ENCODE measurements at places on chromosomes 6 and 20.

DNA sequence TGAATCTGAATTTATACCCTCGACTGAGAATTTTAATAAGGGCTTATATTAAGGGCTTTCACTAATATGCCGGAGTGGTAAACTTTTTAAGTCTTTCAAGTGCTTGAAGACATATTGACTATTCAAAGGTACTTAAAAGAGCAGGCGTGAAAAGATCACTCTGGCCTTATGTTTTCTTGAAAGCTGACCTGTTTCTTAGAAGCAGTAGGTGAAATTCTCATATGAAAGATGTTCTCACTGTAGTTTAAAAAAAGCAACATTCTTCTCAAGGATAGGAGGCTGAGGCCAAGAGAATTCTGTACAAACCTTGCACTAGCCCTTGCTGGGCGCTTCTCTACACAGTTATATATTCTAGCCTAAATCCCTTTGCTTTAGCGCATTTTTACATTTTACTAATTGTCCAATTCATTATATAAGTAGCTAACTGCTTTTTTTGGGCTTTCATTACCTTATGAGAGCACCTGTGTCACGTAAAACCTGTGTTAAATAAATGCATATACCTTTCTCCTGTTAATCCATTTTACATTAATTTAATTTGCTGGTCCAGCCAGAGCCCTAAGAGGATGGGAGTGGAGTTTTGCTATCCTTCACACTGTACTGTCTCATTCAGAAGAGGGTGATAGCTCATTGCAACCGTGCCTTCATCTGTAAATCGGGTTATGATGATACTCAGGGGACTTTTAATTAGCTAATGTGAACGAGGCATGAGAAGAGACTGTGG is 59.6 kb upstream of the HFE start:
- DNase-seq = no peak

DNA sequence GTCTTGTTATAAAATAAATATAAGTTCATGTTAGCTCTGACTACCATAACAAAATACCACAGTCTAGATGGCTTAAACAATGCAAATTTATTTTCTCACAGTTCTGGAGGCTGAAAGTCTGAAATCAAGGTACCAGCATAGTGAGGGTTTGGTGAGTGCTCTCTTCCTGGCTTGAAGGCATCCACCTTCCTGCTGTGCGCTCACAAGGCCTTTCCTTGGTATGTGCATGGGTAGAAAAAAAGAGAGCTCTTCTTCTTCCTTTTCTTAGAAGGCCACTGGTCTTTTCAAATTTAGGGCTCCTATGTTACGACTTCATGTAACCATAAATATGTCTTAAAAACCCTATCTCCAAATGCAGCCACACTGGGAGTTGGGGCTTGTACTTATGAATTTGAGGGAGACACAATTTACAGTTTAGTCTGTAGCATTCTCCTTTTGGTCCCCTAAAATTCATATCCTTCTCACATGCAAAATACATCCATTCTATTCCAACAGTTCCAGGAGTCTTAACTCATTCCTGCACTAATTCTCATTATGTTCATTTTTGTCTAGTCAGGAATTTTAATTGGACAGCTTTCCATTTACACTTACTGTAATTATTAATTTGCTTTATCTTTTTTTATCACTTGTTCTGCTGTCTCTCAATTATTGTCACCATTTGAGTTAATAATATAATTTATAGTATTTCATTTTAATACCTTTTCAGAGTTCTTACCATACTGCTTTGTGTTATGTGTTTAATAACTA is 381.9 kb upstream of the EPHA7 start:
- DNase-seq = no peak

GRCh38 chr20:10531848-10532247 is 96.7 kb downstream of the SLX4IP start:
- no peak for DNase-seq

DNA sequence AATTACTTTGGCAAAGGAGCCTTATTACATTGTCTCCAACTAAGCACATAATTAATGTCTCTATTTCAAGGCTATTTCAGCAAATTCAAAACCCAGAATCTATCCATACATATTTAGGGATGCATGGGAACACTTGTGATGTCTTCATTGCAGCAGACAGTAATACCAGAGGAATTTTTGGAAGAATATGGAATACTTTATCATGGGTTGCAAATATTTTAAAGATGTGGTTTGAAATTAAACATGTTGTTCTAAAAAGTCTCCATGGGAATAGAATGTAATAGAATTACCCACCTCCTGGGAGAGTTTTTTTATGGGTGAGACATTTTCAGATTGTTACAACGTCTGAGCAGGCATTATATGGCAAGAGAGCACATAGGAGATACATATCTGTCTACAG is 170.8 kb downstream of the KCNQ5 start:
- no peak for DNase-seq

- DNase-seq = no peak
These were observed 70.4 kb downstream of the PLCB4 start for GRCh38 chr20:9139106-9139833.

DNA sequence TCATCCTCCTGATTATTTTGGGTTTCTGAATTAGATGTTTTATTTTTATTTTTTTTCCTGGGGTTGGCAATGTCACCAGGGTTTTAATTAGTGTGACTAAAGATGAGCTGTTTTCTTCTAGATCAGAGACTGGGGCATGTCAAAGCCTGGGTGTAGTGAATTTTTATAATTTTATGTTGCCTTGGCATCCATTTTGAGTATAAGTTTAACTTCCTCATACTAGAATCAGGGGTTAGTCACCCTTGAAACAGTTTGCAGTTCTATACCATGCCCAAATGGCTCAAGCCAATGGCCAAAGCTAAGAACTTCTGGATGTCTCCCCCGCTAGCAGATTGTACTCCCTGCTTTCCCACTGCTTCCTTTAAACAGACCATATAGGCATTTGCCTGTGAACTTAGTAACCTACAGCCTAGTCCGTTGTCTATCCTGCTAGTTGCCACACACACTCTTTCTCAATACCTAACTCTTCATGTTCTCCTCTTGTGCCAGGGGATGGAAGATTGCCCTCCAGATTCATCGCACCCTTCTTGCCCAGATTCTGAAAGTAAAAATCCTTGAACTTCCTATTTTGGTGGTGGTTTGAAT is 54.5 kb downstream of the KIAA0408 start:
- no peak for DNase-seq

DNA sequence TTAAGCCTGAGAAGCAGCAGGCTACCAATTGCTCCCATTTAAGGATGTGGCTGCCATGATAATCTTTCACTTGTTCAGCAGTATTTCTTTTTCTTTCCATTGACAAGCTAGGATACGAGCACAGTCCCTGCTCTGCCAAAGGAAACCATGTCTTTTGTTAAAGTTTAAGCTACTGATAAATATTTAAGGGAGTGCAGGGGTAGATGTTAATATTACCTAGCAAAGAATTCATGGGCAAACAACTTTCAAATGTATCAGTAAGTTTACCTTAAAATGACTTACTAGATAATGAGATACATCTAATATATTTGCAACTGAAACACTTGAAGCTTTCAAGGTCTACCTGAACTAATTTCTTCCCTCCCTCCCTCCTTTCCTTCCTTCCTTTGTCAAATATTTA is 77.3 kb downstream of the OPN5 start:
- no peak for DNase-seq

DNA sequence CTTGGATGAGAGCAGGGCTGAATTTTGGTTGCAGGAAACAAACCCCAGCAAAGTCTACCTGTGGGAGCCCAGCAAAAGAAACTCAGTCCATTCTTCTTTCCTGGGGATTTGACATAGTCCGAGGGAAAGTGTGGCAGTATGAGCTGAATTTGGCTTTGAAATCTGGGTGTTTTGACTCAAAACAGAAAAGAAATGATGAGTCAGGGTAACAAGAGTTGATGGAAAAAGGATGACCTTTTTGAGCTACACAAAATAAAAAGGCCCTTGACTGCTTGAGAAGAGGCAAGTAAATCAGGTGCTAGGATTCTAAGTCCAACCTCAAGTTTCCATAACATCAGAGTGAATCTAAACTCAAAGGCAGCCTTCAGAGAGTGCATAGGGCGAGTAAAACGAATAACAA is 163.3 kb upstream of the BMP2 start:
- DNase-seq = no peak

GRCh38 chr6:27889628-27890444 is 22.4 kb downstream of the OR2B2 start:
- DNase-seq = no peak

DNA sequence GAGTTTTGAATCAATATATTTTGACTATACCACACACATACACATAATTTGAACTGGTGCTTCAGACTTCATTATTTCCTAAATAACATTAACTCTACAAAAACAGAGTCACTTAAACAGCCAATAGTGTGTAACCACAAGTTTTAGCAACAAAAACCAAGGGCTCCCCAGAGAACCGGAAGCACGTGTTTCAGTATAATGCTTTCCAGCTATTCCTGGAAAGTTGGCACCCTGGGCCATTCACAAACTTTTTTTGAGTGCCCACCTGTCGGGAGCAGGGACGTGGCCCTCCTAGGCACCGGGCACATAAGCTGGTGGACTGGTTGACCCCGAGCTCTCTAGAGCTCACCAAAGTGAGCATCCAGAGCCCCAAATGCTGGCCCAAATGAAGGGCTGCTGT is 1.9 kb upstream of the SLC35D3 start:
- no peak for DNase-seq

DNA sequence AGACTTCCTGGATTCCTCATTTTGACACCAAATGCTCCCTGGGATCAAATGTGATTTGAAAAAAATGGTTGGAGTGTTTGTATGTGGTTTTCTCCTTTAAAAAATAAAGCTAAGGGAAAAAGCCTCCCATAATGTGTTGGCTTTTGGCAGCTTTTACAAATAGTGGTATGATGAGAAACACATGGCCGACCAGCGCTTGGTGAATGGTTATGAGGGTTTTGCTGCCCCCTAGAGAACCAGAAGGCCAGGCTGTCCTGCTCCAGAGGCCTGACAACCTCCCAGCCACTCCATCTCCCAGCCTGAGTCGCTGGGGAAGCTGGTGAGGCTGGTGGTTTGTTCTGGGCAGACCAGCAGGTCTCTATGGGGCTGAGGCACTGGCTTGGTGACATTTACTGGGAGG is 69.3 kb downstream of the CLIC5 start:
- no peak for DNase-seq

DNA sequence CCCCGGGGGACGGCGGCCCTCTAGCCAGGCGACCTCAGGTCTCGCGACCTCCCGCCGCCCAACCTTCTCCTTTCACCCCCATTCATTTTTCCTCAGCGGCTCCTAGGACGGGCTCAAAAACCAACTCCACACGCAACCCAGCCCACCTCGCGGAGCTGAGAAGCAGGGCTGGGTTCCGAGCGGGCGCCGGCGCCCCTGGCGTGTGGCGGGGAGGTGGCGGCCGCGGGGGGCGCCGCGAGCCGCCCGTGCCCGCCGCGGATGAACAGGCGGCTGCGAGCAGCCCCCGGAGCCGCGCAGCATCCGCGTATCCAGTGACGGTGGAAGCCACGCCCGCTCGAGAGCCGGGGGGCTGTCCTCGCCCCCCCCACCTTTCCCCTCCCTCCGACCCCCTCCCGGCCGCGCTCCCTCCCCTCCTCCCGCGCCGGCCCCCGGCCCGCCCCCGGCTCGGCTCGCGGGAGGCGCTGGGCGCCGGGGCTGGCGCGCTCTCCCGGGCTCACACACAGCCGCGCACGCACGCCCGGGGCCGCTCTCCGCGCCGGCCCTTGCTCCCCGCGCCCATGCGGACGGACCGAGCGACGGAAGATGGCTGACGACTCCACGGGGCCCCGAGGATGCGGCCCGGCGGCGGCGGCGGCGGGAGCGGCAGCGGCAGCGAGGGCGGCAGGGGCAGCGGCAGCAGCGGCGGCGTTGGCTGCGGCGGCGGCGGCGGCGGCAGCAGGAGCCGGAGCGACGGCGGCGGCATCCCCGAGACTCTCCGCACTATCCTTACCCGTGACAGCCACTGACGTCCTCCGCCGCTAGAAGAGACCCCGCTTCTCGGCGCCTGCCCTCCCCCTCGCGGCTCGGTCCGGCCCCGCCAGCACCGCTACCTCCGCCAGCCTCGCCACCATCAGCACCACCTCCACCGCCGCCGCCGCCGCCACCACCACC is at the start of gene SOBP:
Gene SOBP, plus strand, starts transcription at position 482 of the 930 bp plus-strand sequence. CDS start 500 bp downstream, outside the sequence.
- DNase-seq = no peak

DNA sequence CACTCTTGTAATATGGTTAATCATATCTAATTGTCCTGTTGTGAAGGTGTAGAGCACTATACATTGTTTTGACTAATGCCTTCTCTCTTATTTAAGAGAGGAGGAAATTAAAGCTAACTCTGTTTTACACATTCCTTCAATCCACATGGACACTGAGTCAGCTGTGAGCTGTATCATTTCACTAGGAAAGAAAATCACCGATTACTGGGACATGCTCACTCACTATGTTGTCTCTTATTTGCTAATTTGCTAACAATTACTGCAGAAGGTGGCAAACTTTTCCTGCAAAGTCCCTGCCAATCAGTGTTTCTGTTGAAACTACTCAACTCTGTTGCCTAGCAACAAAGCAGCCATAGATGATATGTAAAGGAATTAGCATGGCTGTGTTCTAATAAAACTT is 98.2 kb downstream of the BCAS1 start:
- DNase-seq = no peak

DNA sequence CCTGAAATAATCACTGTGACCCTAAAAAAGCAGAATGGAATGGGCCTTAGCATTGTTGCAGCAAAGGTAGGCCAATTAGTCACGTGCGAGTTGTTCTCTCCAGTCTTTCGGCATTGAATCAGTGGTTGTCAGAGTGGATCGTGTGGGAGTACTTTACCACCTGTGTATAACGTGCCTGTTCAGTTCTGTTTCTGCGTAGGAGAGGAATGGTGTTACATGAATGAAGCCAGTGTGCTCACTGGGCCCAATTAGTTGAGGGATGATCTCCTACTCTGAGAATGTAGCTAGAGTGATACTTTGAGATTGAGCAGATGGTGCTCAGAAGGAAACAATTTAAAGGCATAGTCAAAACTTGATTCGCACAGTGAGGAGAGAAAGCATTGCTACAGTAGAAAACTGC is 72.4 kb upstream of the KIF25 start:
- no peak for DNase-seq

GRCh38 chr6:109325400-109325801 is 56.9 kb downstream of the CD164 start:
- DNase-seq = no peak
